ENCODE measurements at places on chromosomes 13 and 19. TPM values are rescaled to one million over a fixed set of nuclear protein-coding genes. Genes with fewer than 3 reads are reported as not detected.

GRCh38 chr19:38959618-38960017 lies 15.9 kb downstream of the FBXO17 start:
- DNase-seq = no peak

Gene DACT3
- 0.60 TPM for total RNA-seq

Gene PSG7
- not detected for total RNA-seq

Gene KIR3DL1
- not detected for total RNA-seq

GRCh38 chr13:49409008-49409407 lies 34.9 kb downstream of the CAB39L start:
- no peak for DNase-seq

Gene NCR1
- 0.43 TPM for total RNA-seq

Gene OR7E24
- total RNA-seq = not detected

- peak; percentile 29 for DNase-seq
These were observed 28.3 kb downstream of the PEX11G start for GRCh38 chr19:7460562-7460966.

DNA sequence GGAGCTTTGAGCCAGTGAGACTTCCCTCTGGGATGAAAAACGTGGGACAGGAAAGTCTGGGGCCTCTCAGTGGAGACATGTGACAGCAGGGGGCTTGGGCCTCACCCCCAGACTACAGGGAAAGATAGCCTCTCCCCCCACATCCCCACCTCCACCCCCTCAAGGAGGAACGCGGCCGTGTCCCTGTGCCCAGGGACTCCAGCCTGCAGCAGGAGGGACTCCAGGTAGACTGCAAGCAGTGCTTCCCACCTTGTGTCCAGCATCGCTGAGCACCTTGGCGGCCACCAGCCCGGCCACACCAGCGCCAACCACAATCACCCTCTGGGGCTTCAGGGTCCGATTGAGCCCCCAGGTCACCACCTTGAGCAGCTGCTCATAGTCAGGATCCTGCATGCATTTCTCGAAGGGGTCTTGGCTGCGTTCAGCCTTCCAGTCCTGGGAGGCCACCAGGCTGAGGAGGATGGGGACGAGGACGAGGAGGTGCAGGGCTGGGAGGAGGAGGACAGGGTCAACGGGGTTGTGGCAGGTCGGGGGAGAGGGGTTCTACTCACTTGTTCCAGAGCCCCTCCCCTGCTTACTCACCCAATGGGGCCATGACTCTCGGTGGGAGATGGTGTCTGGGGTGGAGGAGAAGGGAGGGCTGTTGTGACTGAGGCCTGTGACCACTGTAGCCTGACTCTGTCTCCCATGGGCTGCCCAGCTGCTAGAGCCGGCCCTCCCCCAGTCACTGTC lies 955 bp downstream of the IL4I1 start:
- DNase-seq = no peak

Gene CNN2
- 196 TPM for total RNA-seq

All from HT1080 (cell line).